ENCODE measurements at places on chromosomes 13 and 19.

DNA sequence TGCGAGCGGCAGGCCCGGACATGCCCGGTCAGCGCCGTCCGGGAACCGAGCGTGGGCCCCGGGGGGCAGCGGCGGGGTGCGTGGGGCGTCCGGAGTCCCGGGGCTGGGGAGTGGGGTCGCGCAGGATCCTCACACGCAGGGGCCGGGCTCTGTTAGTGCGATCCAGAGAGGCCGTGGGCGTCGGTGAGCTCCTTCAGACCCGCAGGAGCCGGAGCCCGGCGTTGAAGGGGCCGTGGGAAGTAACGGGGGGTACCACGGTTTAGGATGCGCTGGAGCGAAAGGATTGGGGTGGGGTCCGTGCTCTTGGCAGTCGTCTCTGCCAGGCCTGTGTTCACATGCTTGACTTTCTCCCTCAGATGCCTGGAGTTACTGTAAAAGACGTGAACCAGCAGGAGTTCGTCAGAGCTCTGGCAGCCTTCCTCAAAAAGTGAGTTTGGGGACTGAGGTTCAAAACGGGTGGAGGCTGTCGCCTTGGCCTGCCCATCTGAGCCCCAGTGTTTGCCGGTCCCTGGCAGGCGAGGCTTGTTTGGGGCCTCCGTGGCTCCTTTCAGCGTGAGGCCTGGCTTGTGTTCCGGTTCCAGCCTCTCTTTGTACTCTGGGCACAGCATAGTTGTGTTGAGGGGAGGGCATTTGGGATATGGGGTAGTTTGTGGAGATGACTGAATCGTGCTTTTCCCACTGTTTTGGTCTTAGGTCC is 512 bp downstream of the RPS19 start:
- no peak for DNase-seq

DNA sequence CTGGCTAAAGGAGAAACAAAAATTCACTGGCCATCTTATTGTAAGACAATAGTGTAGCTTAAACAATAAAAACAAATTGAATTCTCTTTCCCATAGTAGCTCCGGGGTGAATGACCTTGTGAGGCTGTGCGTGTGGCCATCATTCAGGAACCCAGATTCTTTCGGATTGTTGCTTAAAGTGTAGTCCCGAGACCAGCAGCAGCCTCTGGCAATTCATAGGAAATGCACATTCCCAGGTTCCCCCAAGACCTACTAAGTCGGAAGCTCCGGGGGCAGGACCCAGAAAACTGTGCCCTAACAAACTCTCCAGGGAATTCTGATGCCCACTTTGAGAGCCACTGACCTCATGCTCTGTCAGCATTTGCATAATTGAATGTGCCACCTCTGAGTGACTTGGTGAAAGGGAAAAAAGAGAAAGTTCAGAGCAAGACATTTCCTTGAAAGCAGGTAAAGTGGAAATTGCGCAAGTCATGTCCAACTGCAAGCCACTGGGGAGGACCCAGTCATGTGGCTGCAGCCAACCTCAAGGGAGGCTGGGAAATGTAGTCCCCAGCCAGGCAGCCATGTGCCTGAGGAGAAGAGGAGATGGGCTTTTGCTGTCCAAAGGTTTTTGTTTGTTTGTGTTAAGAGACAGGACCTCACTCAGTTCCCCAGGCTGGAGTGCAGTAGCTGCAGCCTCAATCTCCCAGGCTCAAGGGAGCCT is 50.7 kb upstream of the PNMA8B start:
- DNase-seq, result no peak

DNA sequence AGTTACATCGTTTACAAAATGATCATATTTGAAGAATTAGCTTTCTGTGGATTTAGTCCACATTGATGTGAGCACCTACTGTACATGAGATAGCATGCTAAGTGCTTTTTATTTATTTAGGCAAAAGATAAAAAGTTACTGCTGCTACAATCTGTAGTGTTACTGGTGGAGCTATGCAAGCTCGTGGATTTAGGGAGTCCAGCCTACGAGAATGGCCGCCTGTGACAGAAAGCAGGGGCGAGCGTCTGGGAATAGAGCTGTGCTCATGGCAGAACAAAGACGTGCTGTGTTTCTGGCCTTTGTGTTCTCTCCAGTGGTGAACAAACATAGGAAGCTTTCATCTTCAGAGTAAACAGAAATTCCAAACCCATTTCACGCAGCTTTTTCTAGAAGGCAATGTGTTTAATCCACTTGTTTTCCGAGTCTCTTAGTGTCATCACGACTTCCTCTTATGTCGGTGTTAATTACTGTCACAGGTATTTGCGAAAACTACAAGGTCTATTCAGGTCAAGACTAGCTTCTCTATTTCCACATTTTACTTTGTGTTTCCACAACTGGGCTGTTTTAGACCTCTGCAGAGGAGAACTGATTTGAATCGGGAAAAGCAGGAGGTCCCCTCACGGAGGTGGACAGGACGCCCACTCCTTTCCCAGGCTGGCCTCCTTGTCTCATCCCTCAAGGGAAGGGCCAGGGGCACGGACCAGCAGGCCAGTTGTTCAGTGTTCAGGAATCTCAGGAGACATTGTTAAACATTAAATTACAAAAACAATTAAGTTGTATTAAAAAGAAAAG is 67.3 kb downstream of the ATP11A start:
- no peak for DNase-seq

DNA sequence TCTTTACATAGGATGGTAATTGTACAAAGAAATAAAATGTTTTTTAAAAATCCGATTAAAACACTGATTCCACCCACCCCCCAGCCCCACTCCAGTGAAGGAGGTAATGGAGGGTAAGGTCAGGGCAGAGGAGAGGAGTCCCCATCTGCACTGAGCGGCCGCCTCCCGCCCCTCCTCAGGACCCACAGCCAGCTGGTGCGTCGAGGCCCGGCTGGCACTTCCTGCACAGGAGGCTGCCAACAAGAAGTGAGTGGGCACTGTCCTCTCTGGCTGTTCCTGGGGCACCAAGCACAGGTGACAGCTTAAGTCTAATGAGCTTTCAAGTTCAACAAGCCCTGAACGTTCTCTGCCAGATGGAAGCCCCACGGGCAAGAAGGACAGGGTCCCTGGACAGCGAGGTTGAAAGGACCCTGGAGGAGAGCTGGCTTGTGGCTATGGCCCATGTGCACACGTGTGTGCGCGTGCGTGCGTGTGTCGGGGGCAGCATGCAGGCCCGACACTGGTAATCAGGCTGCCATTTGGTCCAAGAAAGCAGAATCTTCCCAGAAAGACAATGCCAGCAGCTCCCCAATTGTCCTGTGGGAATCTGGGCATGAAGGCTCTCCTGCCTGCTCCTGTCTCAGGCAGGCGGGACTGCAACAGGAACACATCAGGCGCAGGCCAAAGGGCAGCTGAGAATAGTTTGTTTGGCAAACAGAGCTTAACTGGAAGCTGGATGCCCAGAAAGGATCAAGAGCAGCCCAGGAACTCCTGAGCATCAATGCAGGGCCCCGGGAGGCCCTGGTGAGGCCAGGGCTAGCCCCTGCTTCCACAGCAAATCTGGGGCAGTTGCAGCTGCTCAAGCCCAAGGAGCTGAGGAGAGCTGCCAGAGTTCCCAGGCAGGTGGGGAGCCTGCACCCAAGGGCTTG is 15.1 kb upstream of the EPHX3 start:
- DNase-seq, result no peak

- DNase-seq, result no peak
Measured at GRCh38 chr13:27442071-27442647, 8.2 kb downstream of the MTIF3 start.

- no peak for DNase-seq
Measured at GRCh38 chr19:48218997-48219396, 36.7 kb downstream of the CARD8 start.

DNA sequence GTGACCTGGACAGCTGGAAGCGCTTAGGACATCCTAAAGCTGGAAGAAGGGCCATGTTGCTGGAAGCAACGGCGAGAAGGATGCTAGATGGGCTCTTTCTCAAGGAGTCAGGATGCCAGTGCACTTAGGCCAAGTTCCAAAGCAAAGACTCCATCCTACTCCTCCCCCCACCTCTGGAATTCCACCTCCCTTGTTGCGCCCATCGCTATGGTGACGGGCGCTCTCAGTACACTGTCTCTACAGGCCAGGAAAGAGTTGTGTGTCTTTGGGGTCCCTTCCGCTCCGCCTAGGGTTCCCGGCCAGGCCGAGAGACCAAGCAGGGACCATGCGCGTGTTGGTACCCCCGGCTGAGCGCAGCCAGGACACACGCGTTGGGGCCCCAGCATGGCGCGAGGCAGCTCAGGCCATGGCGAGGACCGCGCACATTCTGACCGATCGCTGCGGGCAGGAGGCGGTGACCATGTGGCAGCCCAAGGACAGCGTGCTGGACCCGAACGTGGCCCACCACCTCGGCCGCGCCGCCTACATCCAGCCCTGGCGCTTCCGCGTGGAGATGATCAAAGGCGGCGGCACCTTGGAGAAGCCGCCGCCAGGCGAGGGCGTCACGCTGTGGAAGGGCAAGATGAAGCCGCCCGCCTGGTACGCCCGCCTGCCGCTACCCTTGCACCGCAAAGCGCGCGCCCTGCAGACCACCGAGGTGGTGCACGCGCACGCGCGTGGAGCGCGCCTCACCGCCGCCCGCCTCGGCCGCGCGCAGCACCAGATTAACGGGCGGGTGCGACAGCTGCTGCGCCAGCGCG is 31.0 kb upstream of the SLC1A6 start:
- no peak for DNase-seq

GRCh38 chr19:45514376-45515051 is 7.2 kb downstream of the VASP start:
- DNase-seq, result no peak

GRCh38 chr13:24865163-24865953 is 101.4 kb downstream of the RNF17 start:
- DNase-seq, result no peak

DNA sequence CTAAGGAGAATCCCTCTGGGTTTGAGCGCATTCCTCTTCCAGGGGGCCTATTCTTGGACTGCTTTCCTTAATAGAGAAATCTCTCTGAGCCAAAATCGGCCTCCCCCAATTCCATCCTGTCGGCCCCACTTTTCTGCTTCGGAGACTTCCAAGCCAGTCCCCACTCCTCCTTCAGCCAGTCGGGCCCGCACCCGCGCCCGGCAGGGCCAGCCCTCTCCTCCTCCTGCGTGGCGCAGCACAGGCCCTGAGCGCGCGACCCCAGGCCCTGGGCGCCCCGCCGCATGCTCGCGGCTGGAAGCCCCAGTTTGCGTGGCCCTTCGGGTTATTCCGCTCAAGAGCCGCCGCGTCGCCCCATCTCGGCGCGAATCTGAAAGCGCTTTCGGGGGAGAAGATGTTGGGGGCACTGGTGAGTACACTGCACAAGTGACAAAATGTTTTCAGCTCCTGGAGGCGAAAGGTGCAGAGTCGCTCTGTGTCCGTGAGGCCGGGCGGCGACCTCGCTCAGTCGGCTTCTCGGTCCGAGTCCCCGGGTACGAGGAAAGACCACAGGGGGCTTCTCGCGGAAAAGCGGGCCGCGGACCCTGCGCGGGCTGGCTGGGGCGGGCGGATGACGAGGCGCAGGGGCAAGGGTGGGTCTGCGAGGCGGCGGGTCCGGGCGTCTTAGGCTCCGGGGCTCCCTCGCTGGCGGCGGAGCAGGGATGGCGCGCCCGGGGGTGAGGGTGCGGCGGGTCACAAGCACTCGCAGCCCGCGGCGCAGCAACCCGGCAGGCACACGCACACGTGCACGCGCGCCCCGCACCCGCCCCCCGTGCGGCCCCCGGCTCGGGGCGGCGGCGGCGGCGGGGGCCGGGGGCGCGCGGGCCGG is at the start of gene IL17D:
Gene IL17D (plus strand): TSS at position 785 of the 865 bp plus-strand sequence. CDS start 303 bp downstream, outside the sequence.
- no peak for DNase-seq

DNA sequence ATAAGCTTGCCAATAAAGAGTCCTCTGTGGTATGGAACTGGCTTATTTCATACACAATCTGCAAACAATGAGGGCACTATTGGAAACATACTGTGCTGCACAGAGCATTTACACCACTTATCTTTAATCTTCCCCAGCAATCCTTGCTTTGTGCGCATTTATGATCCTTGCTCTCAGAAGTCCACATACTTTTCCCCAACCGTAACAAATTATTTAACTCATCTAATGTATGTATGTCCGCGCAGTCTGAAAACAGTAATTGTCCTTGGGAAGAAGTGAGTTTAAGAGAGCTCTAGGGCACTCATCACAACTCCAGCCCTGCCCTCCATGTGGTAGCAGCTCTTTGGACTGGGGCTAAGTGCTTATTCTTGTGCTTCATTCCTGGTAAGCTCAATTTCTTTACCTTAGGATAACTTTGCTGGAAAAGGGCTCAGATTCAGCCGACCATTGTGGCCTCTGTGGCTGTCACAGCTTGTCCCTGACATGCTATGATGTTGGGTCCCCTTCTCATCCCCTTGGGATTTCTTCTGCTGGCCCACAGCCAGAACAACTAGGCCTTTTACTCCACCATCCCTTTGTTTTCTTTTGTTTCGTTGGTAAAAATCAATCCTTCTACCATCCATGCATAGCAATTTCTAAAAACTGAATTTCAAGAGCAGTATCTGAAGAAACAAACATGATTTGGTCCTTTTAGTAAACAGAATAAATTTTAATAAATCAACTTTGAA is 152.7 kb downstream of the TNFRSF19 start:
- no peak for DNase-seq

- no peak for DNase-seq
Measured at GRCh38 chr13:28248080-28248479, 109.7 kb downstream of the PAN3 start.

DNA sequence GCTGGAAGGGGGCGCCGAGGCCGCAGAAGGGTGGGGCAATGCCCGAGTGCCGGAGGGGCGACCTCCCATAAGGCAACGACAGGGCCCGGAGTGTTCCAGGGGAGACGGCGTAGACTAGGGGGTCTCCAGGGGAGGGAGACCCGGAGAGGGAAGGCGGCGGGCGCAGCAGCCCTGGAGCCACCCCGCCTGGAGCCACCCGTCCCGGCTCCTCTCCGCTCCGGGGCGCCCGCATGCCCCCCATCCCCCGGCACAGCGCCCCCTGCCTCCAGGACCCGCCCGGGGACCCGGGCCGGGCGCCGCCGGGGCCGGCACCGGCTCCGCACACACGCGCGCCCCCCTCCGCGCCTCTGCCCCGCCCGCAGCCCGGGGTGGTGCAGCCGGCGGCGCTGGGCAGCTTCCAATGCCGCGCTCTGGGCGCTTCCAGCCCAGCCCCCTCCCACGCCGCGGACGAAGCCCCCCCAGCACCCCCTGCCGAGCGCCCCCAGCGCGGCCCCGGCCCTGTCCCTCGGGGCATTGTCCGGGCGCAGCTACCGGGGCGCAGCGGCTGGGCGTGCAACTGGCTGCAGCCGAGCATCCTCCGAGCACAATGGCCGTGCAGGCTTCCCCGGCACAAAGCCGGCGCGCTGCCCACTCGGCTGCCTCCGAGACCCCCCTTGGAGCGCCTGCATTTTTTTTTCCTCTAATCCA is 519 bp downstream of the PTPRS start:
- no peak for DNase-seq

DNA sequence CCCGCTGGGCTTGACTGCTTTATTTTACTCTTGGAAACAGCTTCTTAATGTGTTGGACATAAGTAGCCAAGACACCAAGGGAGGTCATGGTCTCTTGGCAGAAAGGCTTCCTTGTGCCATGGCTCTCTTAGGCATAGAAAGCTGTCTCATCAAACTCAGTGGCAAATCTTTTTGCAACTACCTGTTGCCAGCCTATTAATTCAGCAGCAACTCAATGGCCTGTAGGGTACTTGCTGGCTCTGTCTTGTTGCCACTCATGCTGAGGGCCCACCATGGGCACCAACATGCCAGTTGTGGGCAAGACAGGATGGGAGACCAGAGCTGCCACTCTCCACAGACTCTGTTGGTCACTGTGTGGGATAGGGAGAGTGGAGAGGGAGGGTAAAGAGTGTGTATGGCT is 1209.4 kb downstream of the UQCRFS1 start:
- DNase-seq, result no peak

All from SIG-M5 (cell line).